ENCODE measurements at places on chromosomes 6 and 20. TPM values are rescaled to one million over a fixed set of nuclear protein-coding genes. Genes with fewer than 3 reads are reported as not detected.
A peak's percentile ranks its signal among the peaks of the same experiment; 100 is the strongest.

GRCh38 chr6:121776054-121776453 lies 340.6 kb downstream of the GJA1 start:
- H3K27me3 ChIP-seq: no peaks in the 10 kb centered on the region
- no peak overlapping the region for H3K4me3 ChIP-seq
- DNase-seq: no peak
- H3K4me1 ChIP-seq: no peaks in the 10 kb centered on the region
- H3K36me3 ChIP-seq: no peaks in the 10 kb centered on the region

- no peak overlapping the region for H3K27ac ChIP-seq
- H3K36me3 ChIP-seq: no peaks in the 10 kb centered on the region
- H3K4me3 ChIP-seq: no peak overlapping the region
Observed at GRCh38 chr20:42392442-42392841, 774.3 kb upstream of the CHD6 start.

GRCh38 chr6:138509371-138509770 lies 10.1 kb upstream of the NHSL1 start:
- no peaks in the 10 kb centered on the region for H3K27me3 ChIP-seq
- no peak overlapping the region for H3K4me3 ChIP-seq
- peaks cover 54% of the 10 kb centered on the region for H3K4me1 ChIP-seq
- peak; percentile 71 for DNase-seq

DNA sequence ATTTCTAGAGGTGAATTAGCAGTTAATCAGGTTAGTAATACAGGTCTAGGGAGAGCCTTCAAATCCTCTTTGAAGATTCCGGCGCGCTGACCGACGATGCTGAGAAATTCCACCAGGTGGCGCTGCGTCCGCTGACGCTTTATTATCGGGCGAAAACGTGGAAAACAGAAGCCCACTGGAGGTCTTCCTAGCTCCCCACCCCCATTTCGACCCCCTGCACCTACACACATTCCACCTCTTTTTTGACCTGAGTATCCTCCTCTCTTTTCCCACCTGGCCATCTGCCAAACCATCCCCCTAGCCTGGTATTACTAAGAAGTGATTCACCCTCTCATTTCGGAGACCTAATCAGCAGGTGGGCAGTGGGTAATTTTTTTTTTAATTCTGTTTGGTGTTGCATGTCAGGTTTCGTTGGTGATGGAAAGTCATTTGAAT lies 65.4 kb upstream of the RIN2 start:
- no peaks in the 10 kb centered on the region for H3K4me1 ChIP-seq
- no peak overlapping the region for H3K27ac ChIP-seq
- H3K36me3 ChIP-seq: no peaks in the 10 kb centered on the region
- no peak overlapping the region for H3K4me3 ChIP-seq
- peak; percentile 37 for DNase-seq

GRCh38 chr20:38173237-38174156 lies 8.4 kb upstream of the TGM2 start:
- H3K4me1 ChIP-seq: peaks cover 56% of the 10 kb centered on the region
- peaks cover 12% of the 10 kb centered on the region for H3K27me3 ChIP-seq
- no peak overlapping the region for H3K4me3 ChIP-seq
- DNase-seq: peak; percentile 85

DNA sequence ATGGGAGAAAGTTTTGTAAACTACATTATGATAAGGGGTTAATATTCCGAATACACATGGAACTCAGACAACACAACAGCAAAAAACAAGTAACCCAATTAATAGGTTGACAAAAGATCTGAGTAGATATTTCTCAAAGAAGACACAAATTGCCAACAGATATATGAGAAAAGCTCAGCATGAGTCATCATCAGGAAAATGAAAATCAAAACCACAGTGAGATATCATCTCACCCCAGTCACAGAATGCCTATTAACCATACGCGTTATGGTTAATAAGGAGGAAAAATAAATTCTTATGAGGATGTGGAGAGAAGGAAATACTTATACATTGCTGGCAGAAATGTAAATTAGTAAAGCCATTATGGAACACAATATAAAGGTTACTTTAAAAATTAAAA lies 695.0 kb downstream of the COL12A1 start:
- no peaks in the 10 kb centered on the region for H3K4me1 ChIP-seq
- no peak overlapping the region for H3K4me3 ChIP-seq
- H3K27ac ChIP-seq: no peak overlapping the region
- DNase-seq: no peak
- no peaks in the 10 kb centered on the region for H3K27me3 ChIP-seq

DNA sequence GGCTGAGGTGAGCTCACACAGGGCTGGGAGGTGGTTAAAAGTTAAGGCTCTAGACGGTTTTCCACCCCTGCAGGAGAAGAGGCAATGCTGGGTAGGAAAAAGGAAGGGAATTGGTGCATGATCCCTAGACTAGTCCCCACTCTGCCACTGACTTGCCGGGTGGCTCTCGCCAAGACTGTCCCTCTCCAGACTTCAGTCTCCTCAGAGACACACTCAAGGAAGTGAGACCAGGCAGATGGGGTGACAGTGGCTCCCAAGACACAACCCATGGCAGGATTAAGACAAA lies 13.1 kb downstream of the C20orf96 start:
- no peak for DNase-seq
- no peaks in the 10 kb centered on the region for H3K27me3 ChIP-seq

DNA sequence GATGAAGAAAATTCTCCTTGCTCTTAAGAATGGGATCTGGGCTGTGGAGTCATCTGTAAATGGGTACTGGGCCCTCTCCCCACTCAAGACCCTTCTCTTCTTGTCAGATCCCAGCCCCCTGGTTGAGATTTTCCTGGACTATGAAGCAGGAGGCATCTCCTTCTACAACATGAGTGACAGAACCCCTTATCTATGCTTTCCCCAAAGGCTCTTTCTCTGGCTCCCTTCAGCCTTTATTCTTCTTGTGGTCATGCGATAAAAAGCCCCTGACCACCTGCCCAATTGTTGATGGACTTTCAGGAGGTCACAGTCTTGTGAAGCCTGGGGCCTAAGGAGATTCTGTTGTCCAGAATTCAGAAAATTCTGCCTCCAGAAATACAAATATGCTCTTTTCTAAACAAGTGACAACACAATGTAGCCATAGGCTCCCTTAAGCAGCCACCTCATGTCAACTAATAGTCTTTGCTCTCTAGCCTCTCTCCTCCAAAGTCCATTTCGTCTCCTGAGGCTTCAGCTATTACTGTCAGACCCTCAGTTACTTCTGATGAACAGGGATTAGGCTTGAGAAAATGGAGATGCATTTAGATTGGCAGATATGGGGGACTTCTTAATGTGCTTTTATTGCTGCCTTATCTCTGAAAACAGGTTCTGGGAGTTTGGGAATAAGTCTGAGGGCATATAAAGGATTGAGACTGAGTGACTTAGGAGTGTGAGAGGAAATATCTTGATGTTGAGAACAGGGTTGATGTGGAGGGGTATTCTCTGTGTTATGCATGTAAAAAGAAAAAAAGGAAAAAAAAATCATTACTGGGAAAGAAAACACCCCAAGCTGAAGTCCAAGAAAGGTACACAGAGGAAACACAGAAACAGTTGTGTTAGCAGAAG lies 20.6 kb downstream of the BTN2A1 start:
- H3K27me3 ChIP-seq: no peaks in the 10 kb centered on the region
- DNase-seq: no peak
- no peak overlapping the region for H3K27ac ChIP-seq
- H3K36me3 ChIP-seq: no peaks in the 10 kb centered on the region
- peaks cover 60% of the 10 kb centered on the region for H3K4me1 ChIP-seq
- H3K4me3 ChIP-seq: no peak overlapping the region

DNA sequence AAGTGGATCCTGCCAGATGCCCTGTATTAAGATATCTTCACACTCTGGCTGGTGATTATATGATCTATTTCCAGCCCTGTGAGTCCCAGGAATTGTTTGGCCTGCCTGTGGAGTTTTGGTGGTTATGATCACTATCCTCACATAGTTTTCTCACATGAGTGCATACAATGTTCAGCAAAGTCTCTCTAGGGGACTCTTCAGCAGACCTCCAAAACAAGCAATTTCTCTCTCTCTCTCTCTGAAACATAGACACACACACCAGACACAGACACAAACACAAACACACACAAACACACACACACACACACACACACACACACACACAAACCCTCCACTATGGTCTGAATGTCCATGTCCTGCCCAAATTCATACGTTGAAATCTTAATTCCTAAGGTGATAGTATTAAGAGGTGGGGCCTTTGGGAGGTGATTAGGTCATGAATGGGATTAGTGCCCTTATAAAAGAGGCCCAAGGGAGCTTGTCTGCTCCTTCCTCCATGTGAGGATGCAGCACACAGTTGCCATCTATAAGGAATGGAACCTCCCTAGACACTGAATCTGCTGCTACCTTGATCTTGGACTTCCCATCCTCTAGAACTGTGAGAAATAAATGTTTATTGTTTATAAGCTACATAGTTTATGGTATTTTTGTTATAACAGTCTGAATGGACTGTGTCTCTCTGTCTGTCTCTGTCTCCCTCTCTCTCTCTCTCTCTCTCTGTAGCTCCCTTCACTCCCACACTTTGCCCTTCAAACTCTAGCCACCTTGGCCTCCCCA lies 22.0 kb upstream of the SYNJ2 start:
- no peak overlapping the region for H3K4me3 ChIP-seq
- no peak for DNase-seq
- H3K4me1 ChIP-seq: peaks cover 30% of the 10 kb centered on the region
- H3K27me3 ChIP-seq: no peaks in the 10 kb centered on the region

GRCh38 chr6:16403831-16404230 lies 165.4 kb downstream of the GMPR start:
- no peak overlapping the region for H3K4me3 ChIP-seq
- no peaks in the 10 kb centered on the region for H3K27me3 ChIP-seq
- no peak overlapping the region for H3K27ac ChIP-seq
- H3K4me1 ChIP-seq: peaks cover 9% of the 10 kb centered on the region
- H3K36me3 ChIP-seq: peaks cover 2% of the 10 kb centered on the region

GRCh38 chr20:61436667-61437279 lies 184.7 kb downstream of the CDH4 start:
- H3K27me3 ChIP-seq: peaks cover 1% of the 10 kb centered on the region
- no peaks in the 10 kb centered on the region for H3K36me3 ChIP-seq
- no peak overlapping the region for H3K27ac ChIP-seq
- no peak for DNase-seq
- H3K4me3 ChIP-seq: no peak overlapping the region

GRCh38 chr20:61280217-61280980 lies 28.3 kb downstream of the CDH4 start:
- DNase-seq: no peak
- no peak overlapping the region for H3K27ac ChIP-seq
- H3K4me1 ChIP-seq: no peaks in the 10 kb centered on the region
- H3K36me3 ChIP-seq: no peaks in the 10 kb centered on the region
- no peak overlapping the region for H3K4me3 ChIP-seq

GRCh38 chr6:123771126-123771525 lies 32.5 kb upstream of the NKAIN2 start:
- H3K4me1 ChIP-seq: no peaks in the 10 kb centered on the region
- H3K27me3 ChIP-seq: no peaks in the 10 kb centered on the region
- no peaks in the 10 kb centered on the region for H3K36me3 ChIP-seq

DNA sequence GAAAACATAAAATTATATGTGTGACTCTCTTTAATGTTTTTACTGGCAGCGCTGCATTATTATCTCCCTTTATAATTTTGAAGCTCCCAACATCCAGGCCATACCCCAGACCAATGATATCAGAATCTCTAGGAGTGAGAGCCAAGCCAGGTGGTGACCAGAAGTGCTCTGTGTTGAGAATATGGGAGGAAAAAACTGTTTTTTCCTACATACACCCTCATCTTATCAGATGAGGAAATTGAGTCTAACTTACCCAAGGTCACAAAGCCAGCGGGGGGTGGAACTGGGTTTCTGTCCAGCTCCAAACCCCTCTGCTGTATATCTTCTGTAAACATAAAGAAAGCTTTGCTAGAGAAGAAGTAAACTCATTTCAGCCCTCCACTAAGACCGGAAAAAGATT lies 42.5 kb downstream of the LY86 start:
- DNase-seq: no peak
- no peak overlapping the region for H3K4me3 ChIP-seq

- no peak overlapping the region for H3K27ac ChIP-seq
- H3K36me3 ChIP-seq: peaks cover 44% of the 10 kb centered on the region
- peaks cover 67% of the 10 kb centered on the region for H3K4me1 ChIP-seq
- no peak for DNase-seq
- no peaks in the 10 kb centered on the region for H3K27me3 ChIP-seq
Observed at GRCh38 chr20:47309394-47309793, 47.1 kb downstream of the ZMYND8 start.

OPRM1 gene
- polyA plus RNA-seq: not detected

BIRC7 gene
- 8.6 TPM for polyA plus RNA-seq

AIF1 gene
- 1.4 TPM for polyA plus RNA-seq

DACT2 gene
- 0.10 TPM for polyA plus RNA-seq

ARMC2 gene
- polyA plus RNA-seq: 1.4 TPM

MYO6 gene
- 7.5 TPM for polyA plus RNA-seq

XKR7 gene
- not detected for polyA plus RNA-seq

CASS4 gene
- 0.17 TPM for polyA plus RNA-seq
